ENCODE measurements at places on chromosomes 3 and 15. TPM values are rescaled to one million over a fixed set of nuclear protein-coding genes. Genes with fewer than 3 reads are reported as not detected.

Gene OSBPL10
- total RNA-seq: 6.8 TPM

Gene MYO1E
- 29.7 TPM for total RNA-seq

Gene LRTM1
- 106 TPM for total RNA-seq

Gene CFAP91
- under 0.01 TPM for total RNA-seq

Gene GPR160
- total RNA-seq: 2.6 TPM

Gene ARPIN
- total RNA-seq: 13.0 TPM

Gene TM4SF1
- 81.4 TPM for total RNA-seq

Gene SPTSSB
- 0.52 TPM for total RNA-seq

Gene CDHR4
- total RNA-seq: not detected

Gene ZNF501
- total RNA-seq: 5.2 TPM

Gene EOMES
- 0.52 TPM for total RNA-seq

Gene HYKK
- total RNA-seq: 3.7 TPM

Gene ONECUT1
- not detected for total RNA-seq
